ENCODE measurements at places on chromosomes 3 and 15.
A peak's percentile ranks its signal among the peaks of the same experiment; 100 is the strongest.

DNA sequence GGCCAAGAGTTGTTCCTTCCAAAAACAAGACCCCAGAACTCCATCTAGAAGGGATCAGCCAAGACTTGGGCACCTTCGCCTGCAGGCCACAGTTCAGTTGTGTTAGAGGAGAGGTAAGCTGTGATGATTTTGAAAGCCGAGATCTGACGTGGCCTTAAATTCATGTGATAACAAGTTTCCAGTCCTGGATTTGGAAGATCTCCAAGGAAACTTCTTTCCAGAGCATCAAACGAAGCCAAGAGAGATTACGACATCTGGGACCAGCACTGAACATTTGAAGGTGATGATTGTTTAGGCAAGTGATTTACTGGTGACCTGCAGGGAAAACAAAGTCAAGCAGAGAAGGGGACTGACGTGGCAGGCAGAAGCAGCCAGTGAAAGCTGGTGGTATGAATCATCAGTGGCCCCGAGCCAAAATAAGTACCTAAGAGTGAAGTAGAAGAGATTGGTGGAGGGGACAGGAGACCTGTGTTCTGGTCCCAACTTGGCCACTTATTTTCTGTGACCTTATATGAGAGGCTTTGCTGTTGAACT lies 339.0 kb upstream of the PROK2 start:
- DNase-seq, result peak; percentile 100

DNA sequence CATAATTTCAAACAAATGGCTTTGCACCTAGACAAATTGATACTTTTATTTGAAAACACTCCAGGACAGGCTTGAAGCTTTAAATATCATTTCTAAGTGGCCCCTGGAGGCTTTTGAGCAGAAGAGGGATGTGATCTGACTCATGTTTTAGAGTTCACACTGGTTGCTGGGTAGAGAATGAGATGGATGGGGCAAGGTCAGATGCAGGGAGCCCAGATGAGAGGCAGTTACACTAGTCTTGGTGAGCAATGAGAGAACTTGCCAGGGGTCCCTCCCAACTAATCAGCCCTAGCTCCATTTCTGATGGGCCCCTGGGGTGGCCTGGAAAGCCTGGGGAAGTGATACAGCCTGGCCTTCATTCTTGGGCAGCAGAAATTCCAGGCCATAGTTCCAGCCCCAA lies 190.4 kb downstream of the MEGF11 start:
- DNase-seq, result no peak

GRCh38 chr15:68091743-68092142 lies 37.6 kb downstream of the PIAS1 start:
- no peak for DNase-seq

DNA sequence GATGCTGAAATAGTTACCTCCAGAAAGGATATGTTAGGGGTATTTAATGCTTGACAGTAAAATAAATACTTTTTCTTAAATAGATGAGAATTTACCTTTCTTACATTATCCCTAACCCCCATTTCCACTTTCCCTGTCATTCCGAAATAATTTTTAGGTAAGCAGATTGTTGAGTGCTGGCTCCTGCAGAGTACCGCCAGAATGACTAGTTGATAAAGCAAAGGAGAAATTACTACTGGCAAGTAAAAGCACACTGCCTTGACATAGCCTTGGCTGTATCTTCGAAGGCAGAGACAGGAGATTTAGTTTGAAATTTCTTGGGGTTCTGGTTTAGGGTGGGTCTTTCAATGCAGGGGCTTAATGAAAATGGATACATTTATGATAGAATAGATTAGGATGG lies 40.8 kb downstream of the LRRC49 start:
- no peak for DNase-seq

- peak; percentile 84 for DNase-seq
Measured at GRCh38 chr15:66862940-66863335, 160.9 kb downstream of the SMAD6 start.

All from MCF 10A (cell line).